ENCODE measurements at places on chromosomes 11 and 22. TPM values are rescaled to one million over a fixed set of nuclear protein-coding genes. Genes with fewer than 3 reads are reported as not detected.

Gene BIRC3
- 20.1 TPM for total RNA-seq

Gene ANGPTL5
- total RNA-seq = not detected

Gene SLC22A9
- not detected for total RNA-seq

Gene HSPB2
- total RNA-seq = not detected

Gene OR5A2
- not detected for total RNA-seq

Gene SIK2
- 7.1 TPM for total RNA-seq

Gene KCTD14
- not detected for total RNA-seq

DNA sequence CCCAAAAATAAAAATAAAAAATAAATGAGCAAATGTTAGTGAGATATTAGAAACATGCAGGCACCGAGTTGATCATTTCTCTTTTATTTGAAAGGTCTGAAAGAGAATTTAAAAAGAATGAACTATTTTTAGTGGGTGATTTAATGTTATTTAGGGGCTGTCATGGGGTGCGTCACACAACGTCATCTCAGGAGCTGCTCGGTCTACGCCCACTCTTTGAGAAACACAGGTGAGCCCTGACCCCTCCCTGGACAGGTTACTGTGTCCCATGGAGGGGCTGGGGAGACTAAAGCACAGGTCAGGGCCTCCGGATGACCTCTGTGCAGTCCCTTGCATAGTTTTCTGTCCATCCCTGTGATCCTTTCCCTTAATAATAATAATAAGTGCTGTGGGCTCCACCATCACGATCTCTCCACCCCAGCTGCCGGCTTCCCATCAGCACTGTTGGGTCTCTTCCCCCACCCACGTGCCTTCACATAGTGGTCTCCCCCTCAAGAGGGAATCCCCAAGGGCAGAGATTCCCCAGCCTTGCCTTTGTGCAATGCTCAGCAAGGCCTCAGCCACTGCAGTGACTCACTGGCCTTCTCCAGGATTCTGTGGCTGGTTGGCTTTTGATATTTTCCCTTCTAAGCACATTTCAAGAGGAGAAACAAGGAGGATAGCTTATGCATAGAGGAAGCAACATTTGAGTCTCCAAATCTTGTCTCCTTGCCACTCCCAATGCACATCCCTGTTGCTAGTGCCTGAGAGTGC is 159.9 kb downstream of the TTC17 start:
- no peaks in the 10 kb centered on the region for H3K27me3 ChIP-seq
- no peak overlapping the region for H3K27ac ChIP-seq
- DNase-seq = no peak
- H3K4me3 ChIP-seq = no peak overlapping the region
- no peaks in the 10 kb centered on the region for H3K4me1 ChIP-seq

DNA sequence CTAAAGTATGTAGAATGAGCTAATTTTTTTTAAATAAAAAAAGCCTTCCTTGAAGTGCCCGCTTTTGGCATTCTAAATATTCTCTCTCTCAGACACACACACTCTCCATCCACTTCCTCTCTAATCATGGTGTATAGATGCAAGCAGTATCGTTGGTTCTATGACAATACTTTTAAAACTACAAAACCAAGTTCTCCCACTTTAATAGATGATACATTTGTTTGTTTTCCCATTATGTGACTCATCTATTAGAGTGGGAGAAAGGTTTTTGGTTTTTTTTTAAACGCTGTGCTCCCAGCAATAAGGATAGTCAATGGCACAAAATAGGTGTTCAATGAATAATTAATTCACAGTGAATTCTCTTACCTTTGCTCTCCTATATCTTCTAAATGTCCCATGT is 44.6 kb downstream of the FZD4 start:
- H3K4me1 ChIP-seq = no peaks in the 10 kb centered on the region
- H3K4me3 ChIP-seq = no peak overlapping the region
- H3K27ac ChIP-seq = no peak overlapping the region
- H3K27me3 ChIP-seq = no peaks in the 10 kb centered on the region
- H3K36me3 ChIP-seq = no peaks in the 10 kb centered on the region

DNA sequence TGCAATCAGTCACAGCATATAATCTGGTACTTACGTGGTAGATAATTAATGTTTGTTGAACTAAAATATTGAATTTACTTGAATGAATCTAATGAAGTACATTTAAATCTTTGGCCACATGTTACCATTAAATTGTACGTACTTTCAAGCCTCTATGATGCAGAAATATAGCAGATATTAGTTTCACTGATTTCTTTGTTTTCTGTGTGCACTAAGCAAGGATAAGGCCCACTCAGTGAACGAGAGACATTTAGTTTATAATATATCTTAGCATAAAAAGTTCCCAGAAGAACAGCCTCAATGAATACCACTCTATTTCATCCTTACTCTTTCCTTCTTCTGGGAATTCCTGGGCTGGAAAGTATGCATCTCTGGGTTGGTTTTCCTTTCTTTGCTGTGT is at the start of gene OR52E1:
OR52E1 (plus strand) TSS at position 301 of the 400 bp plus-strand sequence.
- no peaks in the 10 kb centered on the region for H3K36me3 ChIP-seq
- DNase-seq = no peak
- no peaks in the 10 kb centered on the region for H3K4me1 ChIP-seq
- H3K27ac ChIP-seq = no peak within 1 kb of the TSS
- no peak within 1 kb of the TSS for H3K4me3 ChIP-seq

- H3K4me3 ChIP-seq = no peak overlapping the region
- H3K36me3 ChIP-seq = no peaks in the 10 kb centered on the region
- H3K4me1 ChIP-seq = peaks cover 13% of the 10 kb centered on the region
- H3K27ac ChIP-seq = no peak overlapping the region
- no peaks in the 10 kb centered on the region for H3K27me3 ChIP-seq
- no peak for DNase-seq
Observed at GRCh38 chr11:109971184-109971523, 122.0 kb upstream of the ZC3H12C start.

DNA sequence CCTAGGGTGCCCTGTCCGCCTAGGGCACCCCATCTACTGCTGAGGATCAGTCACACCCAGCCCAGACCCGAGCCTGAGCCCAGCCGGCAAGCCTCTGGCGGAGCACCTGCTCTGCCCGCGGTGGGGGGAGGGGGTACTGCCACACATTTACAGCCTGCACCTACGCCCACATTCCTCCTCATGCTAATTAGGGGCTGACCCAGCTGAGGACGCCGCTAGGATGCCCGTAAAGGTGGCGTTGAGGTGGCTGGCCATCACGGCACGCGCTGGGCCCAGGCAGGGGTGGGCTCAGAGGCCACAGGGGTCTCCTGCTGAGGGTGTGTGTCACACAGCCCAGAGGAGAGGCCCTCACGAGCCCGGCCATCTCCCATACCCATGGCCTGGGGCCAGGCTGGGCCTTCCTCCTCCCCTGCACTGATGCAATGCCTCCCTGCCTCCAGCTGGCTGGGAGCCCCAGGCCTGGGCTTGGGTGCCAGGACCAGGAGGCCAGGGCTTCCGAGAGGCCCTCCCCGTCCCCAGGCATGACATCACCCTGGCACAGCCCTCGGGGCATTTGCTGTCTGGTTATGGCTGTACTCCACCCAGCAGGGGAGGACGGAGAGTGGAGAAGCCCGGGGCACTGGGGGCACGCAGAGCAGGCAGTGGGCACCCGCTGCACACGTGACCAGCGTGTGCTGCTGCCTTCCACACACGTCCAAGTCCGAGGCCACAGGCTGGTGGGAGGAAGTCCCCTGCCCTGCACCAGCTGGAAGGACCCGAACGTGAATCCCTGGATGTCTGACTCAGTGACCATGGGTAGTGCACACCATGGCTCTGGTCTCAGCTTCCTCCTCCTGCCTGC is 12.7 kb downstream of the DUSP8 start:
- no peak overlapping the region for H3K27ac ChIP-seq
- no peaks in the 10 kb centered on the region for H3K36me3 ChIP-seq
- peaks cover 2% of the 10 kb centered on the region for H3K27me3 ChIP-seq
- no peak overlapping the region for H3K4me3 ChIP-seq

- no peaks in the 10 kb centered on the region for H3K4me1 ChIP-seq
- no peaks in the 10 kb centered on the region for H3K27me3 ChIP-seq
- no peak overlapping the region for H3K4me3 ChIP-seq
- no peak for DNase-seq
- H3K36me3 ChIP-seq = no peaks in the 10 kb centered on the region
Observed at GRCh38 chr11:103591554-103591953, 444.9 kb upstream of the DDI1 start.

Measured in natural killer cell (primary cell).